ENCODE measurements at places on chromosomes 16 and 17.

DNA sequence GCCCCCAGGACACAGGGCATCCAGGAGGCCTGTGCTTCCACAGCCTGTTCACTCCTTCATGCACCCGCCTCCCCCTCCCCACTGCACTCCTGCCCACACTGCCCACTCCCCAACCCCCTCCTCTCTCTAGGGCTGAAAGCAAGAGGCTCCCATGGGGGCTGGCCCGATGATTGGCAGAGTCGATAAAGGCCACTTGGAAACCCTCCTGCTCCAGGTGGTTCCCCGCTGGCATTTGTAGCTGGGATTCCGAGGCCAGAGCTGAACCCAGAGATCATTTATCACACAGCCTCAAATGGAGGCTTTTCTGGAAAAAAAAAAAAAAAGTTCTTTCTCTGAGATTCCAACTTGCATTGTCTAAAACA is 74.1 kb downstream of the SREBF1 start:
- DNase-seq, result no peak

GRCh38 chr16:2752850-2753732 is 653 bp downstream of the SRRM2 start:
- no peak for DNase-seq

DNA sequence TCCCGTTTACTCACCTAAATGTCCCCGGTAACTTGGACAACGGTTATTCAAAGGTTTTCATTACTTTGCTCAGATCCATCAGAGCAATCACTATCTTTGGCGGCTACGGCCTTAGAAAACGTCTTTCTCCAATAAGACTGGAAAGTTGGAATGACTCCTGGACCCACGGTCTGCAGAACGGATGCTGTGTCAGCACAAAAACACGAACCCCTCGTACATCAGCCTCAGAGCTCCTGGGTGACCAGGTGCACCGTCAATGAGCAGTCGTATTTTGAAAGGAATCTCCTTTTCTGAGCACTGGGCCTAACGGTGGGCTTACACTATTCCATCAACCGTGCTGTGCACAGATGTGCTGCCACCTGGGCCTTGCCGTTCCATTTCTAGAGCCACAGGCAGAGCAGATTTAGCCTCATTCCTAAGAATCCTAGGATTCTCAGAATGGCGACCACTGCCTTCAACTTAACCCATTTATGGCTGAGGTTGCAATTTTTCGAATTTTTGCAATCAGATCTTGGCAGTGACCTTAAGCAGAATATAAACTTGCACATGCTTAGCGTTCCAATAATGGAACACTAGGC is 110.8 kb upstream of the ZNF750 start:
- no peak for DNase-seq

GRCh38 chr17:47120521-47121095 is 68.5 kb downstream of the CDC27 start:
- DNase-seq, result no peak

DNA sequence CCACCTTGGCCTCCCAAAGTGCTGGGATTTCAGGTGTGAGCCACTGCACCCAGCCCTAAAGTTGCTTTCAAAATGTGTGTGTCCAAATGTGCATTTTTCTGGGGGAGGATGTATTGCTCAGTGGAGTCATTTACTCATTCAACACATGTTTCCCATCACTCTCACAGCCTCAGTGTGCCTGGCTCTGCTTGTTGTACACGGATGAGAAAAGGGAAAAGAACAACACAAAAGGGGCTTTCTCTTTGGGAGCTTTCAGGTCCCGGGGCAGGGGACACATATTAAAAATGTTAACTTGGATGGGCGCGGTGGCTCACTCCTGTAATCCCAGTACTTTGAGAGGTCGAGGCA is 1.7 kb upstream of the PPL start:
- no peak for DNase-seq

GRCh38 chr17:78588258-78589030 is 11.2 kb upstream of the DNAH17 start:
- no peak for DNase-seq

DNA sequence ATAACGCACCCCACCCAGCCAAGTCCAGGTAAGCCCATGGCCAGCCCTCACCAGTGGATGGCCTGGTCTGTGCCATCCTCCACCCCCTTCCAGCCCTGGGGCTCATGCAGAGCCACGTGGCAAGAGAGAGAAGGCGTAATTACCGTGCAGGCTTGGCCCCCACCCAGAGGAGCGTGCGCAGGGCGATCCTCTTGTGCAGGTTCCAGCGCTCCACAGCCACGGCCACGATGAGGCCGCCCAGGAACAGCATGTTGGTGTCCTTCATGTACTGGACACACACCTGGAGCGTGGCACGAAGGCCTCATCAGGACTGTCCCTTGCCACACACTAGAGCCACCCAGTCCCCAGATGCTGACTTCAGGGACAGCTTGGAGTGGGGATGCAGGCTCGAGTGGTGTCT is 6.7 kb downstream of the SLC13A5 start:
- DNase-seq, result no peak

DNA sequence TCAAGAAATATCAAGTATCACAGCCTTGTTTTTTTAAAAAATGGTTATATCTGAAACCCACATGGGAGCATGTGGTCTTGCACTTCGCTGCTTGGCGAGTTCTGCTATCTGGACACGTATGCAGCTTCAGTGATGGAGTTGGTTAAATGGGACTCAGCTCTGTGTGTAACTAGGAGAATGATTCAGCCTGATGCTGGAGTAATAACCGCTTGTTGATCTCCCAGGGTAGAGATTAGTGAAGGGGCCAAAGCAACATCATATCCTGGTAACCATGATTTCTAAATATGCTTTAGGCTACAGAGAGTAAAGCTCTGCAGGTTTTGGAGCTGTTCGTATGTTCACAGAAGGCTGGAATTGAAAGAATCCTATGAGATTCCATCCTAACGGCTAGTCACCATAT is 63.2 kb downstream of the IQCK start:
- no peak for DNase-seq

GRCh38 chr17:67044016-67044772 is at the start of gene CACNG1:
Gene CACNG1, plus strand, starts transcription at chr17:67044554. Its CDS starts 107 bp downstream, at chr17:67044661.
- no peak for DNase-seq

GRCh38 chr17:147796-148740 is 10.7 kb downstream of the SCGB1C2 start:
- no peak for DNase-seq

GRCh38 chr17:2977157-2977556 is 86.2 kb downstream of the OR1D5 start:
- DNase-seq, result no peak

- no peak for DNase-seq
Observed at GRCh38 chr17:31144428-31144827, 49.7 kb downstream of the NF1 start.

DNA sequence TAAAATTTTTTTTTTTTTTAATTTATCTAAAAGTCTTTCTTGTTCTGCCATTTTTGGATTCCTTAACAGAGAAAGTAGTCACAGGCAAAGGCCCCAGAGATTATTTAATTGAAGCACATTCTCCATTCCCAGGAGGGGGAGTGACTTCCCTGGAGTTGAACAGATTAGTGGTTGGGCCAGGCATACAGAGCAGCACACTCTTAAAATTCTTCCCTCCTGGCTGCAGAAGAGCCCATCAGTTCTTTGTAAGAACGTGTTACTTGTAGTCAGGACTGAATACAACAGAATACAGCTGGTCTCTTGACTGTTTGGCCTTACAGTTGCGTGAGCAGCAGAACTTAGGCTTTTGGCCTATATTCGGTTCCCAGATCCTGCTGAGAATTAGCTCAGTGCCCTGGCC is 1.8 kb downstream of the ALKBH5 start:
- DNase-seq, result no peak

- DNase-seq, result no peak
Observed at GRCh38 chr17:77839698-77840512, 118.6 kb upstream of the TNRC6C start.

DNA sequence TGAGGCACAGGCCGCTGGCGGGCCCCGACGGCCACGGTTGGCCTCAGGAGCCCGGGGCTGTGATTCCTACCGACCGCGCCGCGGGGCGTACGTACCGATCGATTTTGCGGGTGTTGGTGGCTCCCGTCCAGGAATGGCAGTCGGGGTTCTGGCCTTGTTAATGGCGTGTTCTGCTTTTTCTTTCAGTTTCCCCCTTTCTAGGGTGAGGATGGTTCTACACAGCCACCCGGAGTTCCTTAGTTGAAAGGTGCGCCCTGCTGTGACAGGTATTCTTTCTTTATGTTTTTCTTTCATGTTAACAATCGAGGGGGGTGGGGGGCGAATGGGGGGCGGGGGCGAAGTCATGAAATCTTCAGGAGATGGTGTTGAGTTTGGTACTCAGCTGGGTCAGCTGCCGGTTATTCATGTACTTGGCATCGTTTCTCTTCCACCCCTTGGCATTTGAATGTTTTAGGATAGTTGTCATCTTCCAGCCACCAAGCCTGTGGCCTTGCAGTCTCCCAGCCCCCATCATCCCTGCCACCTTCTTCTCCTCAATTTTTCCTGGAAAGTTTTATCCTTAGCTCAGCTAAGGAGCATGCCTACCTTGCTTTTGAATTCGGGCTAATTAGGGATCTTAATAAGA is 802 bp downstream of the CYLD start:
- DNase-seq, result peak; percentile 55

DNA sequence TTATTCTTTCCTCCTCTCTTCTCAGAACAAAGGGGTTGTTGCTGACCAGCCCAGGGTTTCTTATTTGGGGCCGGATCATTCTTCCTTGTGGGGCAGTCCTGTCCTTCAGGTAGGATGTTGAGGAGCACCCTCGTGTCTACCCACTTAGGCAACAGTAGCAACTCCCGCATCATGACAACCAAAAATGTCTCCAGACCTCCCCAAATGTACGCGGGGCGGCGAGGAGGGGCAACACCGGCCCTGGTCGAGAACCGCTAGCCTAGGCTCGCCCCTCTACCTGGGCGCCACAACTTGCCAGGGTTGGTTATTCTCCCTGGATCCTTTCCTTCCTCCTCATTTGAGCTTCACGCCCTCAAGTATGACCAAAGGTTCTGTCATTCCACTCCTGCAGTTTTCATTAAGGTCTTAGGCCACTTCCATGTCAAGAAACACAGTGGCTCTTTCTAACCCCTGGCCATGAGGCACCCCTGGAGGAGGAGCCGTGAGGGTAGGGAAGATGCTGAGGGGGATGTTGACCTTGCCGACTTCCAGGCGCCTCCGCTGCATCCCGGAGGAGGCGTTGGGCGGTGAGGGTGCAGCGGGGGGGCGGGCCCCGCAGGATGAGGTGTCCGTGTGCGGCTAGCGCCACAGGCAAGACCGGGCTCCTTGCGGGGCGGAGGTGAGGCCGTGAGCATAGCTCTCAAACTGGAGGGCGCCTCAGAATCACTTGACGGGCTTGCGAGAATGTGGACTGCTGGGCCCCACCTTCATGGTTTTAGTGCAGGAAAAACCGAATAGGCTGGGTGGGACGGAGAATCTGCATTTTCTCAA is 712 bp upstream of the SPECC1 start:
- peak; percentile 10 for DNase-seq

- no peak for DNase-seq
Observed at GRCh38 chr16:1890024-1890707, 18.2 kb upstream of the MEIOB start.

DNA sequence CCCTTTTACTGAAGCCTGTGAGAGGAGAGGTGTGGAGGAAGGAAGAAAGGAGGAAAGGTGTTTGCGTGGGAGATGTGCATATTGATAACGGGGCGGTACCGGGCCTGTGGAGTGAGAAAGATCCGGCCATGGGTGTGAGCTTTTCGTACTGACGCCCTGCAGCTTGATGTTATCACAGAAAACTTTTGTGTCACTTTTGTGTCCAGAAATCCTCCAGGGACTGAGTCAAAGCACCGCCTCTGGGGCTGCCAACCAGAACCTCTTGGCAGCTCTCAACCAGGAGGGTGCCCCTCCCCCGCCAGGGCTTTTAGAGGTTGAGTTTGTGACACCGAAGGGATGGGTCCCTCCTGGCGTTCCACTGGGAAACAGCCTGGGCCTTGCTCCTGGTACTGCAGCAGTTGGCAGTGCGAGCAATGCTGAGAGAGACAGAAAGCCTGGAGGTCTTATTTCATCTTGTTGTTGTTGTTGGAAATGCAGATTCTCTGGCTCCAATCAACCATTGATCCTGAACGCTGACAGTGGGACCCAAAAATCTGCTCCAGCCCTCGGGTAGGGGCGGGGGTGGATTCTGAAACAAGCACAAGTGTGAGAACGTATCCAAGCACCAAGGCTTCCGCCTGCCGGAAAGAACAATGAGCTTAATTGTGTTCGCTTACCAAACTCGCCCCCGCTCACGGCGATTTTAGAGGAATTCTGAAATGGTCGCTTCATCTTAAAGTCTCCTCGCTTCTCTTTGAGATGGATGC is 65.0 kb downstream of the CRISPLD2 start:
- no peak for DNase-seq

DNA sequence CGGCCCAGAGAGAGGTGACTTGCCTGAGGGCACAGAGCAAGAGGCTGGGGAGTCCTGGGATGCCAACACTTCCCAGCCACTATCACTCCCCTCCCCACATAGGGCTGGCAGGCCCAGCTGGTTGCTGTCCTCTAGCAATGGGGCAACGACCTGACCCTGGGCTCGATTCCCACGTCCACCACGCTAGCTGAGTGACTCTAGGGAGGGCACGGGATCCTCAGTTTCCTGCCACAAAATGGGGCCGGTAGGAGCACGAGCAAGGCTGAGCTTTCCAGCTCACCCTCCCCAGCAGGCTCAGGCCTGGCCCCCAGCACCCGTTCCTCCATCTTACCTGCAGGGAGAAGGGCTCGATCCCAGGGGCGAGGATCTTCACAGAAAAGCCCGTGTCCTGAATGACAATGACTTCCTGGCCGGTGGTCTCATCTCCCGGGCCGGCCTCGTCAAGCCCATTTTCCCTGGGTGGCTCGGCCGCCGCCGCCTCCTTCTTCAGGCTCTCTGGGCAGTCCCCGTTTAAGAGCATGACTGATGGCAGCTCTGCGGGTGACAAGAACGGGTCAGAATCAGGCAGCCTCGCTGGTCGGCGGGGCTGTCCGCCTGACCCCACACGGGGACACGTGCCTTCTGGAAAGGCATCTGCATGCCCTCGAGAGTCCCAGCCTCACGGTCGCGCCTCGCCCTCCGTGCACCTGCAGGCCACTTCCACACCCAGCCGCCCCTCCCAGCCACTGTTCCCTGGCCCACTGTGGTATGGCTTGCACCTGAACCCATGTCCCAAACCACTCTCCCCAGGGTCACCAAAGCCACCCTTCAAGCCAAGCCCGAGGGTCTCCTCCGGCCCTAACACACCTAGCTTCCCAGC is 7.3 kb downstream of the CLUH start:
- no peak for DNase-seq

DNA sequence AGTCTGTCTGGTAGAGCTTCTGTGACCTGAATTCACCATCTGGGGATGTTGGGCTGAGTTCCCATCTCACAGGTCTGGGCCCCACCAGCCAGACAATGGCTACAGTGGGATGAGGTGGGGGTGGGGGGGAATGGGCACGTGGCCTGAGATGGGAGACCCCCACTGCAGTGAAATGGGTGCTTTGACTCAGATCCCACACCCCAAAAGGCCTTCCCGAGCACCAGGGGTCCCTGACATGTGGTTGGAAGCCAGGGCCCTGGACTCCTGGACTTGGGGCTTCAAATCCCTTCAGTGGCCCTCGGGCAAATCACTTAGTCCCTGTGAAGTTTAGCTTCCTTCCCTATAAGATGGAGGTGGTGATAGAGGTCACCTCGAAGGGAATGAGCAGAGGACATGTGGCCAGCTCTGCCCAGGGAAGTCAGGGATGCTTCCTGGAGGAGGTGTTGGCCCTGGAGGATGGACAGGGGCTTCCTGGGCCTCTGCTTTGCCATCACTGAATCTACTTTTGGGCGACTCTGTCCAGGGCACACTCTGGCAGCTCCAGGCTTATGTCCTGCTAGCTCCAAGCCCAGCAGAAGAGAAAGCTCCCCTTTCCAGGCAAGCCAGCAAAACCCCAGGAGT is 218.1 kb downstream of the KATNIP start:
- no peak for DNase-seq

GRCh38 chr17:78818932-78819331 is 21.7 kb downstream of the USP36 start:
- peak; percentile 56 for DNase-seq
